ENCODE measurements at places on chromosomes 7 and 10.

- no peak for DNase-seq
Measured at GRCh38 chr7:16178092-16178491, 243.2 kb downstream of the CRPPA start.

GRCh38 chr7:136143271-136143670 is 166.1 kb upstream of the MTPN start:
- DNase-seq, result no peak

- no peak for DNase-seq
Measured at GRCh38 chr10:113108194-113108835, 158.3 kb downstream of the TCF7L2 start.

DNA sequence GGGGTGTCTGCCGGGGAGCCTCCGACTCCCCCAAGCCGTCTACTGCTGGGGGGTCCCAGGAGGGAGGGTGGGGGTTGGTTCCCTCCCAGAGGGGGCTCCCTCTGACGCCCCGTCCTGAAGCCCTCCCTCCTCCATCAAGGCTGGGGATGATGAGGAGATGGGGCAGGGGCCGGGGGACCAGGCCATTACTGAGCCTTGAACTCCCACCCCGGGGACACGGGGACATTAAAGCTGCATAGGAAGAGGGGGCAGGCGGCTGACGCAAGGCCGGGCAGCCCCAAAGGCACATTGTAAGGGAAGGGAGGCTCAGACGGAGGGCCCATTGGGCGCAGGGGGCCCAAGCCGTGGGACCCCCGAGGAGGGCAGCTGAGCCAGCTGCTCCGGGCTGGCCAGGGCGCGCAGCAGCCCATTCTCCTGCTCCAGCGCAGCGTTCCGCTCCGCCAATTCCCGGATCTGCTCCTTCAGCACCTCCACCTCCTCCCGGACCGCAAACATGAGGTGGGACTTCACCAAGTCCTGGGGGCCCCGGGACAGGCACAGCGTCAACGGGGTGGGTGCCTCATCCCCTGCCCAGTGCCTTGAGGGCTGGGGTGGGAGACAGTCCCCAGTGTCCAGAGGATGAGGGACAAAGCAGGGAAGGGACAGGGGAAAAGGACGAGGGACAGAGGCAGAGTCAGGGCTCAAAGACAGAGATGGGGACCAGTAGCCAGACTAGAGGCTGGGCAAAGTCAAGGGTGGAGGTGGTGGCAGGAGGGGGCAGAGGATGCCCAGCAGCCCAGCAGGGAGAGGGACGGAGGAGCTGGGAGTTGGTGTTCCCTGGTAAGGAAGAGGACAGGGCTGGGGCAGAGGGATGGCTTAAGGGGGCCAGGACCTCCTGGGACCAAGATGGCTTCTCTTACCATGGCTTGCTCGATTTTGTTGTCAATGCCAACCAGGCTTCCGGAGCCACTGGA is 2.9 kb upstream of the SPACDR start:
- DNase-seq, result no peak

DNA sequence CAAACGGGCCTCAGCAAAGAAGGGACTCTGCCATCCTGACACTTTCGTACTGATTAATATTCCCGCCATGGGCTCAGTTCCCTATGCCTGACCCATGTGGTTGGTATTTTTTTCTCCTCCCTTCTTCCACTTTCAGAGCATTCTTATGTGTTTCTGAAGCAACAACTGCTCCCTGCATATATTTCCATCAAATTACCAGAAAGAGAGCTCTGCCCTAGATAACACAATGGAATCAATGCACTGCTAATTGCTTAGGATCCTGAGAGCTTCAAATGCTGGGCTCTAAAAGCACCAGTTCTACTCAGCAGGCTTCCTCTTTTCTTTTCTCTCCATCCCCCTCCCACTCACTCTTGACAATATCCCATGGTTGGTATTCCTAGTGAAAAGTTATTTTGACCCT is 5.3 kb downstream of the TECTB start:
- DNase-seq, result no peak

GRCh38 chr7:99737726-99738125 is 2.7 kb upstream of the CYP3A7 start:
- DNase-seq, result no peak

DNA sequence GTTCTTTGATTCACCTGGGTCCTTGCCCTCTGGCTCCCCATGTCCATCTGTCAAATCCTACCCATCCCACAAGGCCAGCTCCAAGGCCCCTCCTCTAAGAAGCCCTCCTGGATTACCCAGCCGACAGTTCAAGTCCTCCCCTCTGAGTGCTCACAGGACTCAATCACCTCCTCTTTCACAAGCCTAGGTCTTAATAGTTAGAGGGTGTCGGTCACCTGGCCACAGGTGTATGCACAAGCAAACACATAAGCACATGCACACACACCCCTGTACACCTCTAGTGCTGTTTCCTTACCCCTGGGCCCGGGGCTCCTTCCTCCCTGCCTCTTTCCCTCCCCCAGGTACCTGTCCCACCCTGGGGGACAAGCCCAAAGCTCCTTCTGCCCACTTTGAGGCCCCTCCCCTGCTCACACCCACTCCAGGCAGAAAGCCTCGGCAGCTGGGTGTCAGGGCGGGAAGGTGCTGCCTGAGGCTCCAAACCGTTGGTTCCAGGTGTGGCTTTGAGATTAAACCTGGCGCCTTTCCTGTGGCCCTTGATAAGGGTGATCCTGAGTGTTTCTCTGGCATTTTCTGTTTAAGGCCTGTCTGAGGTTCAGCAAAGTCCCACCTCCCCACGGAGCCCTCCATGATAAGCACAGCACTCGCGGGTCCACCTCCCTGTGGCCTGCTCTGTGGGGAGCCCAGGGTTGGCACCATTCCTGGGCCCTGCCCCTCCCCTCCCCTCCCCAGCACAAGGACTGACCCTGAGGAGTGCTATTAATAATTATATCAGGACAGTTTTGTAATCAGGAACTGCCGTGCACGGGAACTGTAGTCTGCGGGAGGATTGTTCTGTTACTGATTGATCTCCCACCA is 14.6 kb upstream of the AQP1 start:
- no peak for DNase-seq

GRCh38 chr7:155510975-155511701 is 35.2 kb downstream of the CNPY1 start:
- no peak for DNase-seq

DNA sequence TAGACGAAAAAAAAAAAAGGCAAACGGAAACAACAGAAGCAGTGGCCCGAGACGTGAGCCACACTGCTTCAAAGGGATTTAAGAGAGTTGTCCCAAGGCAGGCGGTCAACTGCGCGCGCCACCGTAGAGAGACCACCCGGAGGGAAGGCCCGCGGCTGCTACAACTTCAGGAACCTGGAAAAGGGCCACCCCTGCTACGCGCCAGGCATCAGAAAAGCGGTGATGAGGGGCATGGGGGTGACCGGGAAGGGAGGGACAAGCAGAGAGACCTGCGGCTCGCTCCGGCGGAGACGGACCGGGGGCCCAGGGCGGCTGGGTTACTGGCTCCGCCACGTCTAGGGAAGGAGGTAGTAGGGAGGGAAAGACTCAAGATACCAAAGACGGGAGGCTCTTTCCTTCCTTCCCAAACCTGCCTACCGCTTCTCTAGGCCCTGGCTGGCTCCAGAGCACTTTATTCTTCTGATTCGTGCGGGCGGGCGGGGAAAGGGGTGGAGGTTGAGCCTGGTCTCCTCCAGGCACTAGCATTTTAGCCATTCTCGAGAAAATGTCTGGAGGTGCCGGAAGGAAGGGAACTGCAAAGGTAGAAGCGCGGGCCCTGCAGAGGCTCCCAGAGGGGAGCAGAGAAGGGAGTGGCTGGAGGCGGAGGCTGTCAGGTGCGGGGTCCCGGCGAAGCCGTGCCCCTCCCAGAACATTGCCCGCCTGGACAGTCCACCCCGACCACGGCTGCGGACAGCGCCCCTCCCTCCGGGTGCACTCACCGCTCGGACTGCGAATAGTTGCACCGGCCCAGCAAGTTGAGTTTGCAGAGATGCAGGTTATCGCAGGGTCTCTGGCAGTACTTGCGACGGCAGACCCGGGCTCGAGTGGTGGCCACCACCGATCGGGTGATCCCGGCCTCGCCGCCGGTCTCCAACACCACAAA is 993 bp downstream of the ZC3HAV1 start:
- DNase-seq, result peak; percentile 28

DNA sequence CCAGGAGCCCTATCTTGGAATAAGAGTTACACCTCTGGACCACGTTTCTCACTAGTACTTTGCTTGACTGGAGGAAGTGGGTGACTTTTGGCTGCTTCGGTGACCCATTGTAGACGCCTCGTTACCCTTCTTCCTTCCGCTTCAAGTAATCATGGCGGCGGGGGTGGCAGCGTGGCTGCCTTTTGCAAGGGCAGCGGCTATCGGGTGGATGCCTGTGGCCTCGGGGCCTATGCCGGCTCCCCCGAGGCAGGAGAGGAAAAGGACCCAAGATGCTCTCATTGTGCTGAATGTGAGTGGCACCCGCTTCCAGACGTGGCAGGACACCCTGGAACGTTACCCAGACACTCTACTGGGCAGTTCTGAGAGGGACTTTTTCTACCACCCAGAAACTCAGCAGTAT is 1.5 kb downstream of the KCND2 start:
- DNase-seq, result no peak

- DNase-seq, result peak; percentile 93
Measured at GRCh38 chr7:20229646-20230500, 12.7 kb upstream of the MACC1 start.

DNA sequence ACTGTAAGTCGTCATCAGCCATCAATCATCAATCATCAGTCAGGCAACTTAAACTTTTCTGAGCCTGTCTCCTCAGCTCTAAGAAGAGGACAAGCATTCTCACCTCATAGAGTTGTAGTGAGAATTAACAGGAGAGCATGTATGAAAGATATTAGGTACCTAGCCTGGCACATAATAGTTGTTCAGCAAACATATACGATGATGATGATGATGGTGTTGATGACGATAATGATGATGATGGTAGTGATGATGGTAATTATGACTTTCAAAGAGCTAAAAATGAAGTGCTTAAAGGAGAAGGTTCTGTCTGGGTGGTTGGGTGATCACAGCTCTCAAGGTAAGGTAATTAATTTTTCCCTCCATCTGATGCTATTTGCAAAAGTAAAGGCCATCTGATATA is 55.1 kb upstream of the ADRB1 start:
- DNase-seq, result no peak

DNA sequence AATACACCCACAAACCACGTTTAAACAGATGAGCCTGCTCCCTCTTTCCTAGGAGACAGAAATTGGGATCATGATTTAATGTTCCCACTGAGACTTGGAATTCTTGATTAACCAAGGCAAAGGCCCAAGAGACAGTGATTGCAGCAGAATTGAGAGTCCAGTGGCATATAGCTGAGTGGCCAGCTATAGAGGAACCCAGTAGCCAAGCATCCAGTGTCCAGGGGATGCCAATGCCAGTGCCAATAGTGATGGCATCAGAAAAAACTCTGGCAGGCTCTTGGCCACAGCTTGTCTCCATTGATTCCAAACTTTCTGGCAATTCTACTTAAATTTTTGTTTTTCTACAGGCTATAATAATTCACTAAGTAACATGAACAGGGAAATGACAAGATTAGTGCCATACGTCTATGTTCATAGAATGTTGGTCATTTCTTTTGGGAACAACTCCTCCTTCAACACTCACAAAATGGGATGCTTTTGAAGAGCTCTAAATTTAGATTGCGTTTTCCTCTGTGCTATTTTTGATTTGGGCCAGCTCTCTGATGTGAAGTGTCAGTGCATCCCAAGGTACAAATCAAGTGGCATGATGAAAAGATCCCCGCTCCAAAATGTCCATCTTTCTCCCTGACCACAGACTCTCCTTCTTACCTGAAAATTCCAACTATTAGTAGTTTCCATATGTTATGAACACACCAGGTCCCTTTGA is 83.1 kb upstream of the A1CF start:
- no peak for DNase-seq

DNA sequence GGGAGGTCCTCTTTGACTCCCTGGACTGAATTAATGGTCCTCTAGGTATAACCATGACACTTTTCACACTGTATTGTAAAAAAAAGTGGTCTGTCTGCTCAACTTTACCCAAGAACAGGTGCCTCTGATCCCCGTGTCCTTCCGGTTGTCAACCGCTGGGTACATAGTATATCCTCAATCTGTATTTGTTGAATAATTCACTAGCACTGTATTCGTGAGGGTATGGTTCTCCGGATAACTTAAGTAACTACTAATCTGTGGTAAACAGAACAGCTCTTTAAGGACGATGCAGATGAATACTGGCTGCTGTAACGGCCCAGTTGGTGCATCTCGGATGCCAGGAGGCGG is 472 bp upstream of the ADAM22 start:
- no peak for DNase-seq

DNA sequence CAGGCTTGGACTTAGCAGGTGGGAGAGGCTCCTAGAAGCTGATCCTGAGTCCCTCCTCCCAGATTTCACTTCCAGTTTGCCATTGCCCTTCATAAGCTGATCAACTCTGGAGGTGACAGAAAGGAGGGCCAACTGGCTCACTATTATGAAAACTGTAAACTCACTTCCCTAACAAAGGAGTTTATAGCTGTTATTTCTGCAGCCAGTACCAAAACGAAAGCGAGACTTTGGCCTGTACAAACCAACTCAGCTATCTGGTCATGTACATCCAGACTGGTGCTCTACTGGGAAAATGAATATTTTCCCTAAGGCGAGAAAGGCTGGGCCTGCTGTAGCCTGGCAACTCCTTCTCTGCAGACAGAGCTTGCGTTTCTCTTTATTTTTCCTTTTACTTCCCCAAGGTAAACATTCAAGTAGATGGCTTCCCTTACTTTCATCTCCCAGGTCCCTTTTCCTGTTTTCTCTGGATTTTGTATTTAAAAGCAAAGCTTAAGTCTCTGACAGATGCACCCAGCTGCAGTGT is 54.7 kb downstream of the GALNT17 start:
- DNase-seq, result no peak

- no peak for DNase-seq
Measured at GRCh38 chr7:79714081-79714480, 260.6 kb upstream of the MAGI2 start.

DNA sequence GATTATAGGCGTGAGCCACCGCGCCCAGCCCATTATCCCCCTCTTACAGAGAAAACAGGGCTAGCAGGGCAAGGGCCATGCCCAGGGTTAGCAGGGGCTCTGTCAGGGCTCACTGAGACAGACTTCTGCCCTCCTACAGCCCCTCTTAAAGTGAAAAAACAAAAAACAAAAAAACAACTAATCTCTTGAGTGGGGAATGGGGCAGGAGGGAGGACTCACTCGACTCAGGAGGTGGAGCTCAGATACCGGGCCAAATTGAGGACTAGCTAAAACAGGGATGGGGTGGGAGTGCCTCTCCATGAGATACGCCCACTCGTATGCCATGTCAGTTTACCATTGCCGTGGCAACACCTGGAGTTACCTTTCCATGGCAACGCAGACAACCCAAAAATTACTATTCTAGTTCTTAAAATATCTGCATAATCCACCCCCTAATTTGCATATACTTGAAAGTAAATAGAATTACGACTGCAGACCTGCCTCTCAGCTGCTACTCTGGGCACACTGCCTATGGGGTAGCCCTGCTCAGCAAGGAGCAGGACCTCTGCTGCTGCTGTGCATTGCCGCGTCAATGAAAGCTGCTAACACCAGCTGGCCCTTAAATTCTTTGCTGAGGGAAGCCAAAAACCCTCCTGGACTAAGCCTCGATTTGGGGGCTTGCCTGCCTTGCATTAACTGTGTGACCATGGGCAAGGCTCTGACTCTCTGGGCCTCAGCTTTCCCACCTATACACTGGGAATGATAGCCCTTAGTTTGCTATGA is 13.4 kb downstream of the SSC4D start:
- DNase-seq, result no peak

- DNase-seq, result no peak
Measured at GRCh38 chr7:79471699-79472098, 18.2 kb upstream of the MAGI2 start.

All from astrocyte of the spinal cord (primary cell).